HEK293T (cell line): ENCODE measurements at places on chromosomes 12 and 14.

- no peak for DNase-seq
These were observed 63.2 kb upstream of the SLC24A4 start for GRCh38 chr14:92259613-92260357.

GRCh38 chr12:56431850-56432249 lies 17.4 kb downstream of the TIMELESS start:
- DNase-seq: no peak

DNA sequence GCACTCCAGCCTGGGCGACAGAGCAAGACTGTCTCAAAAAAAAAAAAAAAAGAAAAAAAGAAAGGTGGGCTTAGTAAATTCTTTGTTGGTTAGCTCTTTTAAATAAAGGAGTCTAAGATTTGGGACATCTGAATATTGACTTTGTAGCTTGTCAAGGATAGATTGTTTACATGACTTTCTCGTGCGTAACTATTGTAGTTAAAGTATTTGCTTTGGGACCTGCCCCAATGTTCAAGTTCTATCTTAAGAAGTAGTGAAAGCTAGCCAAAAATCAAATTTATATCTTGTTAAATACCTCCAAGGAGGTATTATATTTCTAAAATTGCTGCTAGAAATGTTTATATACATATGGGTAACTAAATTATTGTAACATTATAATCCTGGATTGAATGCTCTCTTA lies 32.4 kb downstream of the PTPN21 start:
- DNase-seq: no peak

DNA sequence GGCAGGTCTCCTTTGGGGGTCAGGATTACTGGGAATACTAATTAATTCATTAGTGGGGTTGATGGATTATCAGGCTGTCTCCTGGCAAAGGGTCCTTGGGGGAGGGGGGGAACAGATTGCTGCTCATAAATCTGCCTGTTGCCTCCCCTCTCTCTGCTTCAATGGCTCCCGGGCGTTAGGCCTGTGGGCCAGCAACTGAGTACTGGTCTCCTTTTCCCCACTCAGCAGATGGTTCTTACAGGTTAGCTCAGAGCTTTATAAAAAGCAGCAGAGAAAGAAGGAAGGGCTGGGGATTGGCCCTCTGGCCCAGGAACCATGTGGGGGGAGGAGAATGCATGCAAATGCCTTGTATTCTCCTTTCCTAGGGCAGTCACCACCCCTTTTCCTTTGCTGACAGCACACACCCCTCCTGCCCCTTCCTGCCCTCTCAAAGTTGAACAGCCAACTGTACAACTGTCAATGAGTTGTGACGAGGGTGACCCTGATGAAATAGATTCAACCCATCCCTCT lies 2.3 kb upstream of the NEUROD4 start:
- DNase-seq: no peak

- no peak for DNase-seq
These were observed 41.1 kb upstream of the CSRNP2 start for GRCh38 chr12:51124504-51124903.

GRCh38 chr12:19688532-19688931 lies 249.2 kb downstream of the AEBP2 start:
- DNase-seq: no peak

DNA sequence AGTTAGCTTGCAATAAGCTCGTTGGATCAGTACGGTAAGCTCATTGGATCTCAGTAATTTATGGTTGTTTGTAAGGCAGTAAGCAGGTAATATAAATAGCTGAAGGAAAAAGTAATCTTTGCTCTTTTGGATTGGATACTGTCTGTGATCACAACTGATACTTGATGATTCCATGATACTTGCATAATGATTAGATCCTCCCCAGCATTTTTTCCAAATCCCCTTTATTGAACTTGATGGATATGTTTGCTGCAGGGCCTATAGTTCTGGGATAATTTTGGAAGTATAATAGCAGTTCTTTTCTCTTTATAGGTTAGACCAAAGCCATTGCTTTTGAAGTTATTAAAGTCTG lies 5.2 kb downstream of the MDM2 start:
- DNase-seq: no peak

DNA sequence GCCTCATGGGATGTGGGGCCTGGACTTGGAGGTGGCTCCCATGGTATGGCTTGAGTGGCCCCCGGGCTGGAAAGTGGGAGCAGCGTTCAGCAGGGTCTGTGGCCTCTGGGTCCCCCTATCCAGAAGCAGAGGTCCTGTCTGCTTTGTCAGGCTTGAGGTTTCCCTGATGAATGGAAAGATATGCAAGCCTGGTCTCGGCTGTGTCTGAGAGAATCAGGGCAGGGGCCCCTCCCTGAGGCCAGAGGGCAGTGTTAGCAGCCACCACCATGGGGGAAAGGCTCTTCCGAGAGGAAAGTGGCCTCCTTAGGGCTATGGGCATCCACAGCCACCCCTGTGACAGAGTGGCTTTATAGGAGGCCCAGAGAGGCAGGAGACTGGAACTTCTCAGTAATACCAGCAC lies 128.2 kb downstream of the VRK1 start:
- no peak for DNase-seq

- no peak for DNase-seq
These were observed 314.8 kb upstream of the FKBP4 start for GRCh38 chr12:2479851-2480535.

- DNase-seq: no peak
These were observed 111.5 kb upstream of the BCL2L14 start for GRCh38 chr12:11959117-11959823.

DNA sequence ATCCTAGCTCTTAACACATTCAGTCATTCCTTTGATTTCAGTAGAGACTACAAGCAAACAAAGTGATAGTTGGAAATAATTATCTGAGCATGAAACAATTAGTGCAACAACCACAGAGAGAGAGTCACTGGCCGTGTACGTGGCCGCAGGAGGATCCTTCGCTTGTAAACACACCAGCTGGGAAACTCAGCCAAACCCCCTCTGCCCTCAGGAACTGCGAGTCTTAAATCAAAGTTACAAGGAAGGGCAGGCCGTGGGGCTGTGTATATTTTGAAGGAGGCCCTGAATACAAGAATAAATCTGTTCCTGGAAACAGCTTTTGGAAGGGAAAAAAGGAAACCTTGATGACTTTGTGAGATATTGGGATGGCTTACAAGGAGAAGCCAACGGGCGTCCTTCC lies 164.5 kb downstream of the ANO2 start:
- no peak for DNase-seq

DNA sequence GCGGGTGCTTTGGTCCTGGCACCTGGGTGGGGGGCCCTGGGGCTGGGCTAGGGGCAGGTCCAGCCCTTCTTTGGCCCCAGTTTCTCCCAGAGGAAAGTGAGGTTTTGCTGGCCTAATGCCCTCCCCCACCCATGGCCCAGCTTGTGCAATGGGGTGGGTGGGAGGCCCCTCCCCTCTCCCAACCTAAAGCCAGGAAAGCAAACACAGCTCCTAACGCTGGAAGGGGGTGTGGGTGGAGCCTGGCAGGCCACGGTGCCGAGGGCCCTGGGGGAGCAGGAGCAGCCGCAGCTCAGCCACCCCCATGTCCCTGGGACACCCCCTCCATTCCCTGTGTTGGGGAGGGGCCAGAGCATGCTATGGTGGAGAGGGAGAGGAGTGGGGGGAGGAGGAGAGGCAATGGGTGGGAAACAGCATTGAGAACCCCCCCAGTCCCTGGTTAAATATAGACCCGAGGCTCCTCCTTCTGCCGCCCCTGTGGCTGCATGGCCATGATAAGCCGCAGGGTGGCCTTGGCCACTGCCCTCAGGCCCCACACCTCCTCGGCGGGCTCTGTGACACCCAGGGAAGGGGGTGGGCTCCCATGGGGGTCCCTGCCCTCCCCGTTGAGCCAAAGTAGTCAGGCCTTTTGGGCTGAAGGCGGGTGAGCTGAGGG lies 4.7 kb downstream of the EXOC3L4 start:
- DNase-seq: no peak

DNA sequence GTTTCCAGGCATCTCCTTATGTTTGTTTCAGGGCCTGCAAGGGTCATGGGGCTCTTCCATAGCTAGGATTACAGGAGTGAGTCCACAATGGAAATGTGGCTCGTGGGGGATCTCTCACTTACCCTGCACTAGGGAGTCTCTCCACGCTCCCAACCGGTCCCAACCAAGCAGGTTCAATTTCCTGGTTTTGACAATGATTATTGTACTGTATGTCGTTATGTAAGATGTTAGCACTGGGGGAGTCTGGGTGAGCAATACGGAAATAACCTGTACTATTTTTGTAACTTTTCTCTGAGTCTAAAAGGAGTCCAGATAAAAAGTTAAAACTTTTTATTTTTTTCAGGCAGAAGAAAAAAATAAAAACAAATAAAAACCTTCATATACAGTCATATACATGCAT lies 325.7 kb upstream of the RGS6 start:
- no peak for DNase-seq

DNA sequence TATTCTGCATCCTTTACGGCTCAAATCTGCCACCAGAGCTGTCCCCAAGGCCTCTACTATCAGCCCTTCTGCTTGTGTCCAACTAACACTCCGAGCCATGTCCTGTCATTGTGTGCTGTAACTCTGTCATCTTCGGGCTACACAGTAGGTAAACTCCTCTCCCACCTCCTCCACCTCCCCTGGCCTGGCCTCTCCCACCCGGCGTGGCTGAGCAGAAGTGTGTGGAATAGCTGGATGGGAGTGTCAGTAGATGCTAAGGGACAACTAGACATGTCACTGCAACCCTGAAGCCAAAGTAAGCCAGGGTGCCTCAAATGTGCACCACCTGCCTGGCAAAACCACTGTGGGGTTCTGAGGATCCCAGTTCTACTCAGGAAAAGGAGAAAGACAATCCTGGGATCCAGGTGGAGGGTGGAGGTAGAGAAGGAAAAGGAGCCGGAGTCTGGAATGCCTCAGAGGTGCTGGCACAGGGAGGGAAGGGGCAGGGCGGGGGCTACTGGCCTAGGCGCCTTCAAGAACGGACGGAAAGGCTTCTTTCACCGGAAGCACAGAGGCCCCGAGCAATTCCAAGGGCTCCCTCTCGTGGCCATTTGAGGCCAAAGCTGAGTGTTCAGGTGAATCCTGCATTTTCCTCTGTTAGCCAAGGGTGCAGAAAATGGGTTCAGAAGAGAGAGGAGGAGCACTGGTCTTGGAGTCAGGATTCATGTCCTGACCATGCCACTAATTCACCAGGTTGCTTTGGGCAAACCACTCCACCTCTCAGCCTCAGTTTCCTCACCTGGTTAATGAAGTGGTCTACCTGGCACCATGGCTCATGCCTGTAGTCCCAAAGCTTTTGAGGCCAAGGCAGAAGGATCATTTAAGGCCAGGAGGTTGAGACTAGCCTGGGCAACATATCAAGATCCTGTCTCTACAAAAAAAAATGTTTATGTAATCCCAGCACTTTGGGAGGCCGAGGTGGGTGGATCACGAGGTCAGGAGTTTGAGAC lies 20.5 kb upstream of the FAM181A start:
- peak; percentile 81 for DNase-seq

DNA sequence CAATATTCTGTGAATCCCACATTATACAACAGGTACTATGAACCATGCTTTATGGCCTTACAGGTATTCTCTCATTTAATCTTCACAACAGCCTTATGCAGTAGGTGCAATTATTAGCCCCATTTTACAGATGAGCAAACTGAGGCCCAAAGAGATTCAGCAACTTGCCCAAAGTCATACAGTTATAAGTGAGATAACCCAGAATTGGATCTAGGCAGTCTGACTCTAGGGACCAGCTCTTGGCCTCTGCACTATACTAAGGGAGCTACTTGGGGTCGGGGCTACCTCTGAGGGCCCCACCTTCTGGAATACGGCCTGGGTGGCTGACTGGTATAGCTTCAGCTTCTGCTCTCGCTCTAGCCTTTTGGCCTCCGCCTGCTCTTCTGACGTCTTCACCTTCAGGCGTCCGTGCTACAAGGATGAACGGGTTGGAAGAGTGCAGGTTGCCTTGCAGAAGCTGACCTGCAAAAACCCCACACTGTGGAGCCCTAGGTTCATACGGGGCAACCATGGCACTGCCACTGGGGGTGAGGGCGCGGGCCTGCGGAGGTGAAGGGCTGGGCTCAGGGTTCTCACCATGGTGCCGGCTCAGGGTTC lies 762 bp downstream of the RABGGTA start:
- no peak for DNase-seq

- DNase-seq: no peak
These were observed 48.7 kb downstream of the DLK1 start for GRCh38 chr14:100775351-100775830.

DNA sequence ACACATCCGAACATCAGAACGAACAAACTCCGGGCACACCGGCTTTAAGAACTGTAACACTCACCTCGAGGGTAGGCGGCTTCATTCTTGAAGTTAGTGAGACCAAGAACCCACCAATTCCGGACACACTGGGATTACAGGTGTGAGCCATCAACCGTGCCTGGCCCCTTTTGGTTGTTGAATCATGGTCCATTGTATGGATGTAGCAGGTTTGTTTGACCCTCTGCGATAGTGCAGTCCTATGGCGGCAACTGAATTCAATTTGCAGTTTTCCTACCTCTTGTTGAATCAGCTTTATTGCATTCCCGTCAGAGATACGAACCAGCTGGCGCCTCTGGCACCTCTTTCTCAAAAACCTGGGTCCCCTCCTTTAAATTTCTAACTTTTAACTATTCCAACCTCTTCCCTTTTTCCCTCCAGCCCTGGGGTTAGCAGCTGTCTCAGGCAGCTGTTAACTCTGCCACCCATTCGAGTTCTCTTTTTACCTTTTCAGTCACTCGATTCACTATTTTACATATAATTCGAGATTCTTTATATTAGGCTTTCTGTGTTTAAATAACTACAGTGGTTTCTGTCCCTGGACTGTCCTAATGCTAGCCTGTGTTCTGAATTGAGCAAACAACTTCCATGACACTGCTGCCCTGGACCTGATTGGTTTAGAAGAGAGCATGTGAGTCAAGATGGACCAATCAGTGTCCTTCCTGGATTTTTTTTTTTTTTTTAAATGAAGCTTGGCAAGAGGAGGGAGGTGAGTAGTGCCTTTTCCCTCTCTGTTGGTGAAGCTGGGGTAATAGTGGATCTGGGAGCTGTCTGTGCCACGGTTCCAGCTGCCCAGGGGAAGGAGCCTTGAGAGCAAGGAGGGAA lies 261.5 kb downstream of the PCNX1 start:
- DNase-seq: no peak

- no peak for DNase-seq
These were observed 93.7 kb downstream of the VCPKMT start for GRCh38 chr14:50022661-50023060.

- no peak for DNase-seq
These were observed 1002.9 kb upstream of the SEL1L start for GRCh38 chr14:82536566-82536965.

DNA sequence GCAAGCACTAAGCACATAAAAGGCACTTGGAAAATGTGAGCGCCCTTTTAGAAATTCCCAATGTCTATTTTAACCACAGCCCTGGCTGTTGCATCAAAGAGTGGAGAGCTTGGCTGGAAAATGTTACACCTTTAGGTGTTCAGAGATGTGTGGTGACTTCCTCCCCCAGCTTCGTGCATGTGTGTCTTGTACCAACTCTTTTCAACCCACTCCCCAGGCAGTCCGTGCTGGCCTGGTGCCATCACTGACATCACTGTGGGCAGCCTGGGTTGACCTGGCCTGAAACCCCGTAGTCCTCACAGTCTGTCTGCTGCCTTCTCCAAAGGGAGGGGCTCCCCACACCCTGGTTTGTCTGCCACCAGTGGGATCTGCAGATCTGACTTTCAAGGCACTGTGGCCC lies 101.8 kb downstream of the SCARB1 start:
- no peak for DNase-seq
